K562 (cell line): ENCODE measurements at places on chromosomes 6 and 20.

GRCh38 chr6:4820704-4821276, 44.6 kb downstream of the CDYL start:
- no peak for DNase-seq

- no peak for DNase-seq
Measured at GRCh38 chr20:57393321-57394120, 2.3 kb downstream of the RBM38 start.

DNA sequence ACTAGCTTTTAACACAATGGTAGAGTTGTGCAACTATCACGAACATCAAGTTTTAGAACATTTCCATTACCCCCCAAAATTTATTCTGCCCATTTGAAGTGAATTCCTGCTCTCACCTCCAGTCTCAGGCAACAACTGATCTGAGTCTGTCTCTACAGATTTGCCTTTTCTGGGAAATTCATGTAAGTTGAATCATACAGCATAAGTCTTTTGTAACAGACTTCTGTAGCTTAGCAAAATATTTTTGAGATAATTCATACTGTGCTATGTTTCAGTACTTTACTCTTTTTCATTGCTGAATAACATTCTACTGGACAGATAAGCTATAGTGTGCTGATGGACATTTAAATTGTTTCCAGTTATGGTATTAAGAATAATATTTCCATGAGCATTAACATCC, 447.3 kb upstream of the GJE1 start:
- DNase-seq: no peak

DNA sequence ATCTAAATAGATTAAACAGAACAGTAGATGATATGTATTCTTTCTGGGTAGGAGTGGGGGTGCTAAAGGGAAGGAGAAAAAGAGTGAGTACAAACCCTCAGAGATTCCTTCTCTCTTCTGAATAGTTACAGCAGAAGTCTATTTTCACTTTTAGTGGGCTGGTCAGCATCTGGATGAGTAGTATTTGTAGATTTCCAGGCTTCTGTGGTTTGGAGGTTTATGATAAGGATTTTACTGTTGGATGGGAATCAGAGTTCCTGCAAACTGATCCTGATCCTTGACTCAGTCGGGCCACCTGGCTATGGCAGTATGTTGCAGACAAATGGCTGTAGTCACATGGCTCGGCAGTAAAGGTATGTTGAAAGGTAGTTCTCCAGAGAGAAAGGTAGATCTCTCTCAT, 84.3 kb upstream of the IFNGR1 start:
- DNase-seq: no peak

GRCh38 chr6:37155394-37156312, 14.3 kb upstream of the PIM1 start:
- DNase-seq: peak; percentile 67

DNA sequence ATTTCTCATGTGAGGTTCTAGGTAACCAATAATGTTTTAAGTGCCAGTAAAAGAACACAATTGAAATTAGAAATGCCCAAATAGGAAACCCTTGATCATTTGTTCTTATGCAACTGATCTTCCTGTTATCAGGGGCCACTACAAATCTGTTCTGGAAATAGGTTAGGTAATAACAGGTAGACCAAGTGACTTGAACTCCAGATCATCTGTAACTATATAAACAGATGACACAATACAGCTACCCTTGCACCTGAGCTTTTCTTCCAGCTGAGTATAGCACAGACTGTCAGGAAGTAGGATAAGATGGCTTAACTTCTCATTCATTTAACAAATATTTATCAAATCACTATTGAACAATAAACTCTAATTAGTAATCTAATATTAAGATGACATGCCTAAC, 52.5 kb downstream of the MAN1A1 start:
- DNase-seq: no peak

DNA sequence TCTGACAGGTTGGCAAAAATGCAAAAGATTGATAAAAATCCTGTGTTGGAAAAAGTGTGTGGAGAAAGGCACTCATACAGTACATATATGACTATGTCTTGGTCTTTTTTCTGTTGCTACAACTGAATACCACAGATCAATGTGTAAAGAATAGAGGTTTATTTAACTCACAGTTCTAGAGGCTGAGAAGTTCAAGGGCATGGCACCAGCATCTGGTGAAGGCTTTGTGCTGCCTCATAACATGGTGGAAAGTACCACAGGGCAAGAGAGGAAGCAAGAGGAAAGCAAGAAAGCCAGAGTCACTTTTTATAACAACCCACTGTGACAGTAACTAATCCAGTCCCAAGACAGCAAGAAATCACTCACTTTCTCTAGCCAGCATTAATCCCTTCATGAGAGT, 57.5 kb downstream of the ALDH8A1 start:
- no peak for DNase-seq

GRCh38 chr6:107132330-107132954, 17.1 kb upstream of the BEND3 start:
- DNase-seq: no peak

GRCh38 chr6:167697316-167697715, 129.4 kb upstream of the AFDN start:
- DNase-seq: no peak

GRCh38 chr6:155832596-155832995, 377.0 kb upstream of the NOX3 start:
- DNase-seq: no peak

- no peak for DNase-seq
Measured at GRCh38 chr6:47180633-47181032, 129.1 kb downstream of the TNFRSF21 start.

DNA sequence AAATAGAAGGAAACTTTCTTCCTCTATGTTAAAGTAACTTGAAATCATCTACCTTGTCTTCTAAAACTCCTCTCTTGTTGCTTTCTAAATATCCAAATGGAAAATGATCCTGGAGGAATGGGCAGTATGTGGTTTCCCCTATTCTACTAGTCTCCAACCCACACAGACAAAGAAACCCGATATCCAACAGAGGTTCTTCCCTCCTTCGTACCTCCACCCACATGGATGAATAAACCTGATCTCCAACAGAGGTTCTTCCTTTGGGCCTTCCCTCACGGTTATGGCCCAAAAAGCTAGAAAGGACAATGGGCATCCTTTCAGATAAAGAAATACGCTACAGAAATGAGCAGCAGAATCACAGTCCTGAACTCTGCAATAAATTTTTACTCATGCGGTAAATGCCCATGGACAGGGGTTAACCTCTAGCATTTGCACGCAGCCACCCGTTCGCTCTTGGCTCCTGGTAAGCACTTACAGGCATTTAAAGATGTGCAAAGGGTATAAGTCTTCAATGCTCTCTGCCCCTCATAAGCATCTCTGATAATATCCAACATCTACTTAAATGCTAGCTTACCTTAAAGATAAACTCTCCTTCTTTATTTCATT, 130.9 kb downstream of the GMPR start:
- no peak for DNase-seq

DNA sequence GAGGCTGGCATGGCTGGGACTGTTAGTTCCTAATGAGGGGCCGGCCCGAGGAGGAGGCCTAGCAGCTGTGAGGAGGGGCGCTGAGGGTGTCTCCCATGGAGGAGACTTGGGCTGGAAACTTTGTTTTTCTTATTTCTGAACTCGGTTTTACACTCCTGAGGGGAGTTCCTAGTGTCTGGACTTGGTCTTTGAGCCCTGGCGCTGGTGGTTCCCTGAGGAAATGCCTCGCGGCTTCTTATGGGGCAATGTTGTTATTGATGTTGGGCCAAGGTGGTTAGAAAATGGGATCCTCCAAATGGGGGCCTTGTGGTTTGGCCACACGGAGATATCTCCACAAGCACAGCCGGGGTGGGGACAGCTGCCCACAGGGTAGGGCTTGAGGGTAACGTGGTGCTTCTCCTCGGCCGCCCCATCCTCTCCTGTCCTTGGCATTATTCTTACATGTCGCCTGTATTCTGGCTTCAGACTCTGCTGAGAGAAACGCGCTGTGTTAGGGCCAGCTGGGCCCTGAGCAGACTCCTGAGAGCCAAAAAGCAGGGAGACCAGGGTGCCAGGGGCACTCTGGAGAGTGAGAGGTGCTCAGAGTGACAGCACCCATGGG, 136.9 kb downstream of the FOXO3 start:
- DNase-seq: no peak

GRCh38 chr6:22153384-22154158, 143.3 kb downstream of the PRL start:
- DNase-seq: no peak

GRCh38 chr6:150620244-150620643, 20.6 kb downstream of the PLEKHG1 start:
- DNase-seq: no peak

GRCh38 chr6:166277018-166277417, 31.2 kb downstream of the PRR18 start:
- DNase-seq: no peak

DNA sequence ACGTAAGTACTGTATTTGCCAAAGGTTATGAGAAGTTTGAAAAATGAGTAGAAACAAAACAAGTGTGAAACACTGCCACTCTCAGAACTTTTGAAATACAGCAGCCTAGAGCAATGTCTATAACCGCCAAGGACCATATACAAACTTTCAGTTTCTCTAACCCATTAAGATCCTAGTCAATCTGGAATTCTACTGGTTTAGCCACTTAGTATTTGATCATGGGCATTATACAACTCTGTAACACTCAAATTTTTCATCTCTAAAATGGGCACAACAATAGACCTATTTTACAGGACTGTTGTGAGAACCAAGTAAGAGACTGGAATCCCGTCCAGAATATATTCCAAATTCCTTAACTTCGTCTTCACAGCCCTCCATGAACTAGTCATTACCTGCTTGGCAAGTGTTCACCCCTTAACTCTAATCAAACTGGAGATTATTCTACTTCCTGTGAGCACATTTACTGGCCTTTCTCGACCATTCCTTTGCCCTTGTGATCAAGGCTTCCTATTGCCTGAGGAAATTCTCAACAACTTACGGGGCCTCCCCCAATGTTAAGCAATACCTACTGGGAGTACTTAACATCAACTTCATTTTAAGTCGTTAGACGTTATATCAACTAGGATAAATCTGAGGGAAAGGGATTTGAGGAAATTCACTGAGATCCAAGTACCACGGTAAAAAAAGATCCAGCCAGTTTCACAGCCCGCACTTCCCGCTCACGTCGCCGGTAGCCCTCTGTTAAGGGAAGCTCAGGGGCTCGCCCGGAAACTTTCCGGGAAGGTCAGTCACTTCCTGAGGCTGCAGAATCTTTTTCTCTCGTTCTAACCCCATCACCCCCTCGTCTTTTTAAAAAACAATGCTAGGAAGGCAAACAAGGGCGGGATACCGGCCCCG, 1.1 kb downstream of the EIF2S2 start:
- no peak for DNase-seq

DNA sequence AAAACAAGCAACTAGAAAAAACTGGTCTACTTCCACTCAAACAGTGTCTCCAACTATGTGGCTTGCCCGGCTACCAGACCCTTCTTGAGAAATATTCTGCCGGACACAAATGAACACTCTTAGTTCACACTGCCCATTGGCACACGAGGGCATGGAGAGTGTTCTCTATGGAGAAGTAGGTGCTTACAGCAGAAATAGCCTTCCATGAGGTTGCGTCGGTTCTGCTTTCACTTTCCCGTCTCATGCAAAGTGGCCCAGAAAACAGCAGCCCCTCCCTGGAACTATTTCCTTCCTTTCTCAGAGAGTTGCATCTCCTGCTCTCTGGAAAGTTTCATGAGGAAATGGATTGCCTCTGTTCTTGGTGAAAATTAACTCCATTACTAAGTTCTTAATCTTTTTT, 9.5 kb upstream of the HLA-DOA start:
- DNase-seq: peak; percentile 2

GRCh38 chr6:80553071-80553740, 446.7 kb downstream of the BCKDHB start:
- no peak for DNase-seq

DNA sequence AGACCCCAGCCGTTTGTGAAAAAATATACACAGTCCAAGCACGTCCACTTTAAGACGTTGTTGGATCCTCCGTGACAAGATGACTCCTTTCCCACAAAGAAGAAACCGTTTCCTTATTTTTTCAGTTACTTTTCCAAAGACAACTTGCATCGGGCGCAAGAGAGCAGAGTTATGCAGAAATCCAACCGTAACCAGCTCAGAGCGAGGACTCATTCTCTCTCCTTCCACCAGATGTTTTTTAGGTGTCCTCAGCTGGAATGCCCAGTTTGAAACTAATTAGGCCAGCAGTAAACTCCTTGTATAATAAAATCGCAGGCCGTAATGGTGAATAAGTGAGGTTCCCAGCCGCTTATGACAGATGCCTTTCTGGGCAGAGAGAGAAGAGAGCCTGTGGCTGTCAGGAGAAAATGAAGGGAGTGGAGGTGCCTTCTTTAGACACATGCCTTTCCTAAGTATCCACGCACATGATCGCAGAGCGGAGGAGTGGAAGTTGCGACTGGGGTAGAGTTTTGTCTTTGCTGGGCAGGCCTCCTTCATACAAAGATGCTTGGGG, 2.8 kb downstream of the EYA2 start:
- no peak for DNase-seq

- no peak for DNase-seq
Measured at GRCh38 chr20:20321134-20321533, 46.8 kb upstream of the INSM1 start.

DNA sequence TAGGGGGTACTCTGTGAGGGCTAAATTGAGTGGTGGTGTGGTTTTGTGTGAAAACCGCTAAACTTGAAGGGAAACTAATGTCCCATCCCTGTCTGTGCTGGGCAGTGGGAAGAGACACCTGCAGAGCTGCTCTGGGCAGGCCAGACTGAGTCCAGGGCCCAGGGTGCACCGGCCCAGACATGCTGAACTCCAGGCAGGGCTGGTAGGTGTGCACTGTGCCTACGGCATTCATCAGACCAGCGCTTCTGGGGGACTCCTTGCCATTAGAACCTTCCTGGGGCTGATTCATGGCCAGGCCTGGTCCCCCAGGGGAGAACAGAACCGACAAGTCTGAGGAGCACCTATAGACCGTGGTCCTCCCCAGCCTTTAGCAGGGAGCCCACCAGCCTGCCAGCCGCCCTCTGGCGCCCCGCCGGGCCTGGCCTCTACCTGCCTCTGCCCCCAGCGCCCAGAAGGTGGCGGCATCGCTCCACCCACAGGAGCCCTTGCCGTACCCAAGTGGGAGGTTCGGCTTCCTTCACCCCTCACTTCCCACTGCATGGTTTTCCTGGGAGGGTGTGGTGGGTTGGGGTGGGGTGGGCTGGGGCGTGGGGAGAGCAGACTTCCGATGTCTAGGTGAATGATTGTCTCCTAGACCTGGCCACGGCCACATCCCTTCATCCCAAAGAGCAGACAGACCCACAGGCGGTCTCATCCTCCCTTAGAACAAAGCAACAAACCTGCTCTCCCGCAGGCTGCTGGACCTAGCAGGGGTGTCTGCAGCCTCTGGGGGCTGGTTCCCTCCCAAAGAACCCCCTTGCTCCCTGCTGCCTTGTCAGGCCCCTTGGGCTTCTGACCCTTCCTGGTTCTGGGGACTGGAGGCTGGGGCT, 15.5 kb downstream of the CCDC167 start:
- peak; percentile 88 for DNase-seq
